Lower lobe of right lung (tissue), 2 donors: ENCODE measurements at places on chromosomes 16 and 17.

- H3K4me1 ChIP-seq = peaks cover 23% of the 10 kb centered on the region
- peaks cover 49% of the 10 kb centered on the region for H3K36me3 ChIP-seq
- H3K27ac ChIP-seq = no peak overlapping the region
Observed at GRCh38 chr16:29848420-29849297, 14.4 kb downstream of the CDIPT start.

- H3K4me1 ChIP-seq = peaks cover 19% of the 10 kb centered on the region
- no peak overlapping the region for H3K4me3 ChIP-seq
- DNase-seq = peak; percentile 22
Observed at GRCh38 chr17:79948406-79948944, 87.2 kb downstream of the TBC1D16 start.

DNA sequence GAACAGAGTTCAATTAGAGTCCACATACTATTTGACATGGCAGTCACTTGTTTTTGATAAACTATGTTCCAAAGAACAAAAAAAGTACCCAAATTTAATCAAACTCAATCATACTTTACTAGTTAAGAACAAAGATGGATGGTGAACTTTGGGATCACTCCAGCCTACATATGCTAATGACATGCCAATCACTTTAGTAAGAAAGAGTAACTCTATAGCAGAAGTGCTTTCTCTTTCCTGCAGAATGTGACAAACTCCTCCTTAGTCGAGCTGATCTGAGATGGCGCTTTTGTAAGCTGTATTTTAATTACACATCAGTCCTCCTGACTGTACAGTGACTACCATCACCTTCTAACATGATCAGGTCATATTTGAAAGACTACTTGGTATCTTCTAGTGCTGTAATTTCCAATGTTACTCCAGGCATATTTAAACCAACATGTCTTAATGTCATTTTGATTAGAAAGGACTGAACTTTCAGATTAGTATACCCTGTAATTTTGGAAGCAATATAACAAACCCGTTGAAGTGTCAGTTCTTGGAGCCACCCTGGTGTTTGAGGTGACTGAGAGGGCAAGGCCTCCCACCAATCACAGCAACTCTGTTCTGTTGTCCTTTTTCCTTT lies 4.1 kb downstream of the NETO2 start:
- H3K36me3 ChIP-seq = no peaks in the 10 kb centered on the region
- peaks cover 5% of the 10 kb centered on the region for H3K27me3 ChIP-seq
- H3K4me3 ChIP-seq = no peak overlapping the region

DNA sequence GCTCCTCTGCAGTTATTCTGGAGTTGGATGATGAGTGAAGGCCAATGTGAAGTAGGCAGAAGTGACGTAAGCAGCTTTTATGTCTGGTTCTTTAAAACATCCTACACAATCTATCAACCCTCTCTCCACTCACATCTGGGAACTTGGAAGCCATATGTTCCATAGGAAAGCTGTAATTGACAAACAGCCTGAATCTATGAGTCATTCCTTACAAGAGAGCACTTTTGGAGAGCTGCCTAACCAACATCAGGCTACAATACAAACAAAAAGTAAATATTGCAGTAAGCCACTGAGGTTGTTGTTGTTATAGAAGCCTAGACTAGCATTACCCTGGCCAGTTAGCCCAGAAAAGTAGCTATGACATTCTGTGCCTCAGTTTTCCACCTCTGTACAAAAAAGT lies 5.9 kb downstream of the CCL7 start:
- no peaks in the 10 kb centered on the region for H3K27me3 ChIP-seq
- H3K27ac ChIP-seq = no peak overlapping the region
- no peak overlapping the region for H3K4me3 ChIP-seq
- H3K4me1 ChIP-seq = no peaks in the 10 kb centered on the region

DNA sequence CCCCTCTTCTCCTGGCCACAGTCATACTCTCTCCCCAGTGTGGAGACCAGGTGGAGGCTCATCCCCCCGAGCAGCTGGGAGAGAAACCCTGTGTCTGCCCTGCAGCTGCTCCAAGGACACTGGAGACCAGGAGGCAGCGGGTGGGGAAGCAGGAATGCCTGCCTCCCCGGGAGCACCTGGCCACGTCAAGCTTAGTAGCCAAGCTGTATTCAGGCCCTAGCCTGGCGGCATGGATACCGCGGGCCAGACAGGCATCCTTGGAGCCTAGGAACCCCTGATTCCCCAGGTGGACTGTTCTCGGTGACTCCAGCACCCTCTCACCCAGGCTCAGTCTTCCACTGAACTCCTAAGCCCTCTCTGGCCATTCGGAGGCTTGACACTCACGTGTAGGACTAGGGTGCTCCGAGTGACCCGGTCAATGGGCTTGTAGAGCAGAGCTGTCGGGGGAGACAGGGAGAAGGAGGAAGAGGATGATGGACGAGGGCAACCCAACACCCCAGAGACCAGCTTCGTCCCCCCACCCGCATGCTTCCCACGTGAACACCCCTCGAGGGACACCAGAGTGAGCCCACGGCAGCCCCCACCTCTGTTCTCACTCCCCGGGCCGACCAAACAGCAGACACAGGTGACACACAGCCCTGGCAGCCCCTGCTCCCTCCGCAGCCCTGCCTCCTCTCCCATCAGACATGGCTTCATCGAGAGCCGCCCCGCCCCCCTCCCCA lies 76.5 kb downstream of the TIMM22 start:
- H3K27me3 ChIP-seq = no peaks in the 10 kb centered on the region
- DNase-seq = peak; percentile 34
- no peak overlapping the region for H3K27ac ChIP-seq
- peaks cover 86% of the 10 kb centered on the region for H3K36me3 ChIP-seq
- no peaks in the 10 kb centered on the region for H3K4me1 ChIP-seq

DNA sequence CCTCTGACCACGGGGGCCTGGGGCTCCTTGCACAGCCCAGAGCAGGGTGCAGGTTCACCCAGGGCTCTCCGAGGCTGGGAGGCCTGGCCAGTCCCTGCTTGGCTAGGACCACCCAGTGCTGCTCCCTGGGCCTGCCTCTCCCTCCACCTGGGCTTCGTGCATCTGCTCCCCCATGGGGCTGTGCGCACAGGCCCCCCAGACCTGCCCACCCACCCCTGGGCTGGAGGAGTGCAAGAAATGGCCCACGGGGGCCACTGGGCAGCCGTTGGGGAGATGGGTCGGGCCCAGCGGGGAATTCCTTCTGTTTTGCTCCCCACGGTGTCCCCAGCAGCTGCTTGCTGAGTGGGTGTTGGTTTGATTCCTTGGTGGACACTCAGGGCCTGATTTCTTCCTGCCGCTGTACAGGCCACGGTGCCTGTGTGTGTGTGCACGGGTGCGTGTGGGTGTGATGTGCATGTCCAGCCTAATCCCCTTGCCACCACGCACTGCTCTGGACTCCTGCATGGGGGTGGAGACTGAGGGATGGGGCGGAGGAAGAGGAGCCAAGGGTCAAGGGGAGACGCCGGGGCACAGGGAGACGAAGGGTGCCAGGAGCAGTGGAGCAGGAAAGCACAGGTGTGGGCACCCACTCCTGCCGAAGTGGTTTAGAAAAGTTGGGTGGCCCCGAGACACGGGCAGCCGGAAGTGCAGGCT lies 8.5 kb downstream of the PRSS27 start:
- peaks cover 6% of the 10 kb centered on the region for H3K27me3 ChIP-seq
- peaks cover 5% of the 10 kb centered on the region for H3K4me1 ChIP-seq
- H3K36me3 ChIP-seq = peaks cover 34% of the 10 kb centered on the region
- no peak overlapping the region for H3K27ac ChIP-seq
- H3K4me3 ChIP-seq = no peak overlapping the region

DNA sequence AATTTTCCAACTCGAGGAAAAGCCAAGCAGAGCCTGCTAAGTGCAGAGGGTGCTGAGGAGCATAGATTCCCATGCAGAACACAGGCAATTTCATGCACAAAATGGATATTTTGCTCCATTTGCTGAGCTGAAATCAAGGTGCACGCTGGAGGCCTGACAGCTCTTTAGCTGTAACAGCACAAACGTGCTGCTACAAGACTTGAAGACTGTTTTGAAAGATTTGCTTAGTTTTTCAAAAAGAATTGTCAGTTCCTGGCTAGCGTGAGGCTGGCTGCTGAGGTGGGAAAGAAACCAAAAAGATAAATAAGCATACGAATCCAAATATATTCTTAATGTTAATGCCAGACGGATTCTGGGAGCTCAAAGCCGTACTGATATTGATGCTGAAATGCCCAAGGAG lies 309.0 kb upstream of the MAF start:
- no peak overlapping the region for H3K4me3 ChIP-seq
- DNase-seq = no peak
- no peaks in the 10 kb centered on the region for H3K36me3 ChIP-seq
- no peak overlapping the region for H3K27ac ChIP-seq

DNA sequence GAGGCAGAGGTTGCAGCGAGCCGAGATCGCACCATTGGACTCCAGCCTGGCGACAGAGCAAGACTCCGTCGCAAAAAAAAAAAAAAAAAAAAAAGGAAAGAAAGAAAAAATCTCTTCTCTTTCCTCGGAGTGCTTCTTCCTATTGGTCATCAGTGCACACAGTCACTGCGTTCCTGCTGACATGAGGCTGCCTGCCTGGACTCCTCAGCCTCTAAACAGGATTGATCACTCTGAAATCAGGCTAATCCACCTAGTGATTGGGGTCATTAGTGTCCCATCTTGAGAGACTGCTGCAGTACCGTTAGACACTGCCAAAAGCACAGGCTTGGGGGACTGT lies 30.8 kb downstream of the PLCD3 start:
- peaks cover 10% of the 10 kb centered on the region for H3K4me1 ChIP-seq
- no peak for DNase-seq
- peaks cover 98% of the 10 kb centered on the region for H3K36me3 ChIP-seq
- no peaks in the 10 kb centered on the region for H3K27me3 ChIP-seq

DNA sequence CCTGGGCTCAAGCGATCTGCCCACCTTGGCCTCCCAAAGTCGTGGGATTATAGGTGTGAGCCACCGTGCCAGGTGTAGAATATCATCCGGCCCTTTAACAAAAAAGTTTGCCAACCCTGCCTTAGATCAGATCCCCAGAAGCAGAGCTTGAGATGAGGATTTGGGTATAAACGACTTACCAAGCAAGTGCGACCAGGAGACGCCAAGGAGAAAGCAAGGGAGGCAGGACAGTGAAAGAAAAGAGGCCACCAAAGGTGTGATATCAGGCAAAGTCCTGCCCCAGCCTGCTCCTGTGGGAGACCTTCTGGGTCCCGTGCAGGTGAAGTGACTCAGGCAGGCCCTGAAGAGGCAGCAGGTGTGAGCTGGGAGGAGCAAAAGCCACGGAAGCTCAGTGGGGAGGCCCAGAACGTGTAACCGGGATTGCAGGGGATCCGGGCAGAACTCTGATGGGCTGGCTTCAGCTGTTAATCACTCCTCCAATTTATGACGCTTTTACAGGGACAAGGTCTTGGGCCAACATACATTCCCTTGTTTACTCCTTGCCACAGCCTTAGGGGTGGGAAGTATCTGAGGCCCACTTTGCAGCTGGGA lies 14.1 kb upstream of the CALB2 start:
- no peaks in the 10 kb centered on the region for H3K4me1 ChIP-seq
- H3K4me3 ChIP-seq = no peak overlapping the region
- H3K36me3 ChIP-seq = no peaks in the 10 kb centered on the region
- peaks cover 5% of the 10 kb centered on the region for H3K27me3 ChIP-seq
- DNase-seq = no peak

DNA sequence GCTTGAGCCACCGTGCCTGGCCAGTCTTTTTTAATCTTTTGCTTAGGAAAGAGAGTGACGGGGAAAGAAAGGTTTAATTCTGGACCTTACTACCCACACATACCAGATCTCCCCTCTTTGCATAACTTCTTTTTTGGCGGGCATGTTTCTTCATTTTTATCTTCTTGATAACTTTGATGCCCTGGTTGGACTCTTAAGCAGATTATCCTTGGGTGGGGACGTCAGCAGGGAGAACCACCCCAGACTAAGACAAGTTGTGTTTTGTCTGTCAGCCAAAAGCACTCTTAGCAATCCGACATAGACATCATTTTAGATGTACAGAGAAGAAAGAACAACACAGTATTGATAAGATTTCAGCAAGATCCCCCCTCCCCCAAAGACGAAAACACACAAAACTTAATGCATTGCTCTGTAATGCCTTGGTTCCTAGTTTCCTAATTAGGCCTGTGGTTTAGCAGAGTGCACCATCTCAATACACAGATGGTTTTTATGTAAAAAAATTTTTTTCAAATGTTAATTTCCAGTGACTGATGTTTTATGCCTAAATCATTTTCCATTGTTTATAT lies 99.9 kb downstream of the MSI2 start:
- no peak overlapping the region for H3K4me3 ChIP-seq
- no peaks in the 10 kb centered on the region for H3K4me1 ChIP-seq
- no peak for DNase-seq
- H3K36me3 ChIP-seq = no peaks in the 10 kb centered on the region
- H3K27ac ChIP-seq = no peak overlapping the region

DNA sequence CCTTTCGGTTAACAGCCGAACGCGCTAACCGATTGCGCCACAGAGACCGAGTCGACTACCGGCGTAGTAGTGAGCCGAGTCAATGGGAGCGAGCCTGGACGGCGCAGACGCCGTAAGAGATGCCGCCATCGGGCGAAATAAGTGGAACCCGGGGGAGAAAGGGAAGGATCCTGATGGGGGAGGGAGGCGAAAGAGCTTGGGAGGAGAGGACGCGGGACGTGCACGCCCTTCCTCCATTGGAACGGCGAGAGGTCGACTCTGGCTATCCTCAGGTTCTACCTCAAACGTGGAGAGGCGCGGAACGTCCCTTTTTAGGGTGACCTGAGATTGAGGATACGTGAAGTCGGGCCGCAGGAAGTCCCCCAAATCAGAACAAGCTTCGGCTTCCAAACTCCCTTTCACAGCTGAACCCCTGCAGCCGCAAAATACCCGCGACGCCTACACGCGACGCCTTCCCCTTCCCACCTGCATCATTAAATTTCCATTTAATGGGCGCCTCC lies 683 bp upstream of the PSMB3 start:
- peak overlapping the region; percentile 89 for H3K27ac ChIP-seq
- peak; percentile 86 for DNase-seq
- peaks cover 7% of the 10 kb centered on the region for H3K27me3 ChIP-seq
- peaks cover 57% of the 10 kb centered on the region for H3K4me1 ChIP-seq
- H3K36me3 ChIP-seq = peaks cover 30% of the 10 kb centered on the region
- peak overlapping the region; percentile 95 for H3K4me3 ChIP-seq

GRCh38 chr17:63993368-63993985 lies 4.7 kb upstream of the PRR29 start:
- peaks cover 15% of the 10 kb centered on the region for H3K27me3 ChIP-seq
- no peak overlapping the region for H3K27ac ChIP-seq
- H3K4me1 ChIP-seq = peaks cover 20% of the 10 kb centered on the region

DNA sequence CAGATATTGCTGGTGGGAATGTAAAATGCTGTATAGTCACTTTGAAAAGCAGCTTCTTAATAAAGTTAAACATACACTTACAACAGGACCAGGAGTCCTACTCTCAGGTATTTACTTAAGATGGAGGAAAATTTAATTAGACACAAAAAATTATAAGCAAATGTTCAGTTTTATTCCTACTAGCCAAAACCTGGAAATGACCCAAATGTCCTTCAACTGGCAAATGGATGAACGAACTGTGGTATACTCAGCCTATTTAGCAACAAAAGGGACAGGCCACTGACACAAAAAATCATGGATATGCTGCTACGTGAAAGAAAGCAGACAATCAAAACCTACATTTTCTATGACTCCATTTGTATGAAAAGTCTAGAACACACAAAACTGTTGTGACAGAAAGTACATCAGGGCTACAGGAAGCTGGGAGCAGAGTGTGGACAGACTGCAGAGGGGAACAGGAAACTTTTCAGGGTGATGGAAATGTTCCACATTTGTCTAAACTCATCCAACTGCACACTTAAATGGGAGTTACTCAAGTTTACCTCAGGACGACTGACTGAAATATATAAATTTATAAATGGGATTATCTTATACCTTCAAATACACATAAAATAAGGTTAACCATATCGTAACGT lies 49.3 kb upstream of the MNT start:
- H3K27me3 ChIP-seq = no peaks in the 10 kb centered on the region
- no peak overlapping the region for H3K27ac ChIP-seq
- no peaks in the 10 kb centered on the region for H3K4me1 ChIP-seq
- H3K4me3 ChIP-seq = no peak overlapping the region
